OCI-LY7 (cell line): ENCODE measurements at places on chromosomes 16 and 17. TPM values are rescaled to one million over a fixed set of nuclear protein-coding genes. Genes with fewer than 3 reads are reported as not detected.

- no peak for DNase-seq
Observed at GRCh38 chr17:82878527-82878926, 38.7 kb upstream of the ZNF750 start.

- DNase-seq: no peak
Observed at GRCh38 chr16:27547134-27547533, 2.6 kb downstream of the GTF3C1 start.

DNA sequence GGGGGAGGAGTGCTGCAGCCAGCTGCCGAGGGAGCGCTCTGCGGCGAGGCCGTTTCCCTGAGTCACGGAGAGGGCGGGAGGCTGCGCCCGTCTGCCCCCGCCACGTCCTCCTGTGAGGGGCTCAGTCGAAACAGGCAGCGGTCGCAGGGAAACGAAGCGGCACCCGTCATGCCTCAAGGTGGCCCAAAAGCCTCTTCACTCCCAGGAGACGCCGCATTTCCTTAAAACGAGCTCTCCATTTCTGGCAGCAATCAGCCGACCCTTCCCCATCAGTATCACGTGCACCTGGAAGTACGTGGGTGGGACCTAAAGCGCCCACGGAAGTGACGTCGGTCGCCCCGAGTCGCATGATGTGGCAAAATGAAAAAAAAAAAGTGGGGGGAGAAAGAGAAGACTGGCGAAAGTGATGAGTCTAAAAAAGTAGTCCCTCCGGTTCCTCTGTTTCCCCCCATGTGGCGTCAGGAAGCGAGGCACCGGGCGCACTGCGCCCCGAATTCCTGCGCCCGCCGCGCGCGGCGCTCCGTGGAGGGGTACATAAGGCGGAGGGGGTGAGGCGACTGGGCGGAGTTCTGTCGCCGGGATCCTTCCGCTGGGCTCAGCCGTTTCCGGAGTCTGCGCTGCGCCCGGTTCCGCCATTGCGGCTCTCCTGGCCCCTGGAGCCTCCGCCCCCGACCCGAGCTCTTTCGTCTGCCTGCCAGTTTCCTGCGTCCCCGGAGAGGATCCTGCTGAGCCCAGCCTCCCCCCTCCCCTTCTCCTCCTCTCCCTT, at the start of gene CLTC:
CLTC (plus strand) TSS at position 598 of the 766 bp plus-strand sequence. CDS start 237 bp downstream, outside the sequence.
- peak; percentile 97 for DNase-seq

DNA sequence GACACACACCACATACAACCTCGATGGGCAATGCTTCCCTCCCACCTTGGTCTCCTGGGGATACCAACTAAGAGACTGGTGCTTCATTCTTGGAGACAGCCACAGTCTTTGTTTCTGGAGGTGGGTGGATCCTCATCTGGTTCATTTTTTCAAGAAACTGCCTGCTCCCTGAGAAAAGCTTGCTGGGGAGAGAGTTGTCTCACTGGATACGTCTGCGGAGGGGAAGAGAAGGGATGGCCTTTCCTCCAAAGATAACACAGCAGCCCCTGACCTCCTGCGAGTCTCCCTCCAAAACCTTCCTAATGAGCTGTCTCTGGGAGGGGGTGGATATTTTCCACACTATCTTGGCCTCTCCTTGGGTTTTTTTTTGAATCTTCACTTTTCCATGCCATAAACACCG, 221.2 kb downstream of the SOX9 start:
- no peak for DNase-seq

GRCh38 chr17:62870030-62870541, 62.0 kb upstream of the MARCHF10 start:
- DNase-seq: no peak

DNA sequence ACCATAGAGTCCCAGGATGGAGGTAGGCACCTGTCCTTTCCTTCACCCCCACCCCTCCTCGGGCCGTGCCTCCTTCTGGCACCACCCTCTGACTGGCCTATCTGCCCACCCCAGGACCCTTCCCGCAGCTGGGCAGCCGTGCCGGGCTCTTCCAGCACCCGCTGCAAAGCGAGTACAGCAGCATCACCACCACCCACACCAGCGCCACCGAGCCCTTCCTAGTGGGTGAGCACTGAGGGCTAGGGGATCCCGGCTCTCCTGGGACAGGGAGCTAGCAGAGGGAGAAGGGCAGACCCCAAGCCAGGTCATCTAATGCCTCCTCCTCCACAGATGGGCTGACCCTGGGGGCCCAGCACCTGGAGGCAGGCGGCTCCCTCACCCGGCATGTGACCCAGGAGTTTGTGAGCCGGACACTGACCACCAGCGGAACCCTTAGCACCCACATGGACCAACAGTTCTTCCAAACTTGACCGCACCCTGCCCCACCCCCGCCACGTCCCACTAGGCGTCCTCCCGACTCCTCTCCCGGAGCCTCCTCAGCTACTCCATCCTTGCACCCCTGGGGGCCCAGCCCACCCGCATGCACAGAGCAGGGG, 7.8 kb downstream of the GALK1 start:
- DNase-seq: no peak

GRCh38 chr17:67800495-67800928, 24.8 kb upstream of the BPTF start:
- DNase-seq: peak; percentile 87

DNA sequence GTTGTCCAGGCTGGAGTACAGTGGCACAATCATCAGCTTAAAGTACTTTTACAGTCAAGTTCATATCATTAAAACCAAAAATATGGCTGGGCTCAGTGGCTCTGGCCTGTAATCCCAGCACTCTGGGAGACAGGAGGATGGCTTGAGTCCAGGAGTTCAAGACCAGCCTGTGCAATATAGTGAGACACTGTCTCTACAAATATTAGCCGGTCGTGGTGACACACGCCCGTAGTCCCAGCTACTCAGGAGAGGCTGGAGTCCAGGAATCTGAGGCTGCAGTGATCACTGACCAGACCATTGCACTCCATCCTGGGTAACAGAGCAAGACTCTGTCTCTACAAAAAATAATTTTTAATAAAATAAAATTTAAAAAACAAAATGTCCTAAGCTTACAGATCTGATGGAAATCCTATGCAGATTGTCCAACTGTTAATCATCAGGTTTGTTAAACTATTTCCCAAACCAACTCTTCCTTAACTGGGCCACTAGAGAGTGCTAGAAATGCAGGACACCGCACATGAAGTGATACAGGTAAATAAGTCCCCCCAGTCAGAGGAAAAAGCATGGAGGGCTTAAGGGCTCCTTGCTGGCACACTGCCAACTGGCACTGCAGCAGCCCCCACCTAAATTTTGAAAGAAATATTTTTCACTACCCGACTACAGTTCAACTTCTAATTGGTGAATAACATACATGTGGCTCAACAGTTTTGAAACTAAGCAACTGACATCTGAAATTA, 2.8 kb downstream of the USP22 start:
- peak; percentile 82 for DNase-seq

DNA sequence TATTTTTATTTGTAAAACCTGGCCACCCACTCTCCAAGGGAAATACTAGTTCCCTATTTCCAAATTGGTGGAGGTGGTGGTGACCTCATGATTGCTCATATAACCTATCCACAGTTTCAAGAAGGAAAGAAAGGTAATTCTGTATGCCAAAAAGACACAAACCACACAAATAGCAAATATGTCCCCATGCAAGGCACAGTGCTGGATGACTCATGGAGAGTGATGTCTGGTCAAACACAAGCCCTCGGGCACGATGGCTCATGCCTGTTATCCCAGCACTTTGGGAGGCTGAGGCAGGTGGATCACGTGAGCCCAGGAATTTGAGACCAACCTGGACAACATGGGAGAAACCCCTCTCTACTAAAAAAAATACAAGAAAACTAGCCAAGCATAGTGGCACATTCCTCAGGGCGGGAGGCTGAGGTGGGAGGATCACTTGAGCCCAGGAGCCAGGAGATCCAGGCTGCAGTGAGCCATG, 64.2 kb downstream of the GNA13 start:
- no peak for DNase-seq

GRCh38 chr17:7440113-7440833, 961 bp downstream of the FGF11 start:
- peak; percentile 58 for DNase-seq

DNA sequence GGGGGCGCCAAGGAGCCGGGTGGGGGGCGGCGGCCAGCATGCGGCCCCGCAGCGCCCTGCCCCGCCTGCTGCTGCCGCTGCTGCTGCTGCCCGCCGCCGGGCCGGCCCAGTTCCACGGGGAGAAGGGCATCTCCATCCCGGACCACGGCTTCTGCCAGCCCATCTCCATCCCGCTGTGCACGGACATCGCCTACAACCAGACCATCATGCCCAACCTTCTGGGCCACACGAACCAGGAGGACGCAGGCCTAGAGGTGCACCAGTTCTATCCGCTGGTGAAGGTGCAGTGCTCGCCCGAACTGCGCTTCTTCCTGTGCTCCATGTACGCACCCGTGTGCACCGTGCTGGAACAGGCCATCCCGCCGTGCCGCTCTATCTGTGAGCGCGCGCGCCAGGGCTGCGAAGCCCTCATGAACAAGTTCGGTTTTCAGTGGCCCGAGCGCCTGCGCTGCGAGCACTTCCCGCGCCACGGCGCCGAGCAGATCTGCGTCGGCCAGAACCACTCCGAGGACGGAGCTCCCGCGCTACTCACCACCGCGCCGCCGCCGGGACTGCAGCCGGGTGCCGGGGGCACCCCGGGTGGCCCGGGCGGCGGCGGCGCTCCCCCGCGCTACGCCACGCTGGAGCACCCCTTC, 484 bp downstream of the FZD2 start:
- DNase-seq: no peak

The RAC3 gene
- 15.1 and 16.4 TPM in 2 replicates for total RNA-seq

The ABCC6 gene
- not detected in 2 replicates for total RNA-seq

The USP36 gene
- total RNA-seq: 113 and 144 TPM in 2 replicates

The IRX5 gene
- total RNA-seq: 5.0 and 5.1 TPM in 2 replicates

The PNPO gene
- total RNA-seq: 30.4 and 33.8 TPM in 2 replicates

The SPNS2 gene
- total RNA-seq: 1.6 TPM in 2 replicates

The CHST5 gene
- 0.10 and 0.89 TPM in 2 replicates for total RNA-seq
